GM19239 (cell line): ENCODE measurements at places on chromosomes 5 and 9.

GRCh38 chr9:75181750-75182149, 93.4 kb downstream of the OSTF1 start:
- DNase-seq, result no peak

GRCh38 chr5:68445257-68446069, 229.9 kb downstream of the PIK3R1 start:
- DNase-seq, result no peak

GRCh38 chr5:132481596-132482211, 8.9 kb downstream of the IRF1 start:
- no peak for DNase-seq

- DNase-seq, result no peak
Observed at GRCh38 chr5:43649256-43649655, 46.3 kb downstream of the NNT start.

DNA sequence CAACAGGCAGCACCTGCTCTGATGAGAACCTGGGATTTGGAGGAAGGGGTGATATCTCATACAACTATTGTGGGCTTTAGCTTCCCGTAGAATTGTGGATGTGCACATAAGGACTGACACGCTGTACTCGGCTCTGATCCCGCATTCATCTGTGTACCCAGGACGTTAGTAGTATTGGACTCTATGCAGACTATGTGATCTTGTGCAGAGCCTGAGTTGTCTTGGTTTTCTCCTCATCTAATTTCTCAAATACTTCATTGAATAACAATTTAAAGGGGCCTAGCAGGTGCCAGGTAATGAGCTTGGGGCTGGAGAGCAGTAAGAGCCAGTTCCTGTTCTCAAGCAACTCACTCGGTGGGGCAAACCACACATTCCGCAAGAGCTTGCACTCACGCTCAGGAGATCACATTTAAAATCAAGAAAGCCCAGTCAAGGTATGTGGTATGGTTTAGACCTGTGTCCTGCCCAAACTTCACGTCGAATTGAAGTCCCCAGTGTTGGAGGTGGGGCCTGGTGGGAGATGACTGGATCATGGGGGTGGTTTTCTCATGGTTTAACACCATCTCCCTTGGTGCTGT, 14.8 kb downstream of the C5orf15 start:
- DNase-seq, result no peak

GRCh38 chr9:20563917-20564316, 58.4 kb downstream of the MLLT3 start:
- DNase-seq, result no peak

- no peak for DNase-seq
Observed at GRCh38 chr5:146188358-146188757, 5.9 kb upstream of the LARS1 start.

- DNase-seq, result no peak
Observed at GRCh38 chr5:132020568-132021339, 9.3 kb upstream of the ACSL6 start.
